ENCODE measurements at places on chromosomes 12 and 14.

GRCh38 chr14:21868442-21869046 is 194.9 kb upstream of the OR4E1 start:
- H3K27me3 ChIP-seq, result peaks cover 32% of the 10 kb centered on the region
- H3K27ac ChIP-seq, result no peak overlapping the region
- H3K4me1 ChIP-seq, result no peaks in the 10 kb centered on the region
- DNase-seq, result peak; percentile 76
- H3K36me3 ChIP-seq, result no peaks in the 10 kb centered on the region

GRCh38 chr12:21151184-21151583 is 20.2 kb downstream of the SLCO1B1 start:
- H3K27me3 ChIP-seq, result no peaks in the 10 kb centered on the region
- H3K36me3 ChIP-seq, result no peaks in the 10 kb centered on the region
- peaks cover 5% of the 10 kb centered on the region for H3K4me1 ChIP-seq
- no peak overlapping the region for H3K4me3 ChIP-seq
- DNase-seq, result no peak

DNA sequence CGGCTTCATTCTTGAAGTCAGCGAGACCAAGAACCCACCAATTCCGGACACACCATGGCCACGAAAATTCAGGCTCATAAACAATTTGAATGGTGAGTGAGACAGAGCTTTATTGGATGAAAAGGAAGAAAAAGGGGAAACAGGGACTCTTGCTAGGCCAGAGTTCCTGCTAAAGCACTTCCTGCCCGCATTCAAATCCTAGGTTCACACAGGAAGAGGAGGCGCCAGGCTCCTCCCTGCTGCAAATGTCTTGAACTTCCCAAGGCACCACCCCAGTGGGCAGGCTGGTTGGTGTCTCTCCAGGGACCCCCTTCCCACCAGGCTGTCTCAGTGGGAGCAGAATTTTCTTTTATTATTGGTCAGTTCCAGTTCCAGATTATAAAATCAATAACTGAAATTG is 121.2 kb downstream of the FSCB start:
- H3K4me3 ChIP-seq, result no peak overlapping the region
- H3K27me3 ChIP-seq, result no peaks in the 10 kb centered on the region
- no peaks in the 10 kb centered on the region for H3K4me1 ChIP-seq
- H3K27ac ChIP-seq, result no peak overlapping the region

GRCh38 chr14:64704143-64704742 is at the start of gene PLEKHG3:
PLEKHG3 (plus strand) TSS chr14:64704424; CDS start chr14:64727632, 23,208 bp downstream.
- H3K4me1 ChIP-seq, result peaks cover 76% of the 10 kb centered on the region
- peak within 1 kb of the TSS; percentile 82 for H3K4me3 ChIP-seq
- peaks cover 21% of the 10 kb centered on the region for H3K27me3 ChIP-seq
- no peaks in the 10 kb centered on the region for H3K36me3 ChIP-seq
- H3K27ac ChIP-seq, result no peak within 1 kb of the TSS
- DNase-seq, result peak; percentile 85

- H3K27me3 ChIP-seq, result peaks cover 6% of the 10 kb centered on the region
- DNase-seq, result no peak
- H3K4me1 ChIP-seq, result no peaks in the 10 kb centered on the region
- no peak overlapping the region for H3K4me3 ChIP-seq
These were observed 3.7 kb downstream of the MYH6 start for GRCh38 chr14:23404331-23404900.

GRCh38 chr14:74547331-74547927 is 53.9 kb downstream of the ISCA2 start:
- H3K36me3 ChIP-seq, result no peaks in the 10 kb centered on the region
- no peaks in the 10 kb centered on the region for H3K27me3 ChIP-seq
- H3K4me3 ChIP-seq, result no peak overlapping the region
- H3K27ac ChIP-seq, result no peak overlapping the region

- no peak overlapping the region for H3K27ac ChIP-seq
- no peak overlapping the region for H3K4me3 ChIP-seq
- peak; percentile 79 for DNase-seq
- H3K4me1 ChIP-seq, result no peaks in the 10 kb centered on the region
- no peaks in the 10 kb centered on the region for H3K27me3 ChIP-seq
These were observed 58.8 kb downstream of the PIK3C2G start for GRCh38 chr12:18320036-18320617.

DNA sequence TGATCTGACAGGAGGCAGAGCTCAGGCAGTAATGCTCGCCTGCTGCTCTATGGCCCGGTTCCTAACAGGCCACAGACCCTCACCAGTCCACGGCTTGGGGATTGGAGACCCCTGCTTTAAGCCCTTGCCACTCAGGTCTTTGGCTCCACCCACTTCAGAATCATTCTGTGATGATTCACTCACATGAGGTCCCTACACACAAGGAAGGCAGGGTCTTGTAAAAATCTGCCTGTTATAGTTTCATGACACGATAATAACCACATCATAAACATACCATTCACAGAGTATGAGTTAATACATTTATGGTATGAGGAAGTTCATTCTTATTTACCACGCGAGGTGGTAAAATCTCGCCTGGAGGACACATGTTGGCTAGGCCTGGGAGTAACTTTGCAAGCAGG is 29.0 kb upstream of the MAX start:
- no peak overlapping the region for H3K27ac ChIP-seq
- no peak overlapping the region for H3K4me3 ChIP-seq
- H3K27me3 ChIP-seq, result no peaks in the 10 kb centered on the region

GRCh38 chr12:117053050-117053400 is 46.2 kb downstream of the TESC start:
- no peak for DNase-seq
- no peak overlapping the region for H3K4me3 ChIP-seq
- H3K36me3 ChIP-seq, result no peaks in the 10 kb centered on the region
- H3K27ac ChIP-seq, result no peak overlapping the region

GRCh38 chr14:85442996-85443395 is 86.9 kb upstream of the FLRT2 start:
- H3K27ac ChIP-seq, result no peak overlapping the region
- H3K36me3 ChIP-seq, result no peaks in the 10 kb centered on the region
- no peak for DNase-seq
- no peaks in the 10 kb centered on the region for H3K27me3 ChIP-seq

GRCh38 chr12:3216726-3217682 is 139.8 kb downstream of the TSPAN9 start:
- H3K27me3 ChIP-seq, result no peaks in the 10 kb centered on the region
- no peaks in the 10 kb centered on the region for H3K36me3 ChIP-seq
- peaks cover 29% of the 10 kb centered on the region for H3K4me1 ChIP-seq
- no peak overlapping the region for H3K27ac ChIP-seq

- no peaks in the 10 kb centered on the region for H3K36me3 ChIP-seq
- peaks cover 70% of the 10 kb centered on the region for H3K4me1 ChIP-seq
- no peak for DNase-seq
- peak overlapping the region; percentile 91 for H3K4me3 ChIP-seq
- H3K27ac ChIP-seq, result no peak overlapping the region
- peaks cover 76% of the 10 kb centered on the region for H3K27me3 ChIP-seq
These were observed 1.3 kb downstream of the FAM222A start for GRCh38 chr12:109714913-109715244.

- no peak overlapping the region for H3K4me3 ChIP-seq
- H3K36me3 ChIP-seq, result no peaks in the 10 kb centered on the region
- no peaks in the 10 kb centered on the region for H3K27me3 ChIP-seq
These were observed 9.5 kb downstream of the HHIPL1 start for GRCh38 chr14:99654235-99654985.

DNA sequence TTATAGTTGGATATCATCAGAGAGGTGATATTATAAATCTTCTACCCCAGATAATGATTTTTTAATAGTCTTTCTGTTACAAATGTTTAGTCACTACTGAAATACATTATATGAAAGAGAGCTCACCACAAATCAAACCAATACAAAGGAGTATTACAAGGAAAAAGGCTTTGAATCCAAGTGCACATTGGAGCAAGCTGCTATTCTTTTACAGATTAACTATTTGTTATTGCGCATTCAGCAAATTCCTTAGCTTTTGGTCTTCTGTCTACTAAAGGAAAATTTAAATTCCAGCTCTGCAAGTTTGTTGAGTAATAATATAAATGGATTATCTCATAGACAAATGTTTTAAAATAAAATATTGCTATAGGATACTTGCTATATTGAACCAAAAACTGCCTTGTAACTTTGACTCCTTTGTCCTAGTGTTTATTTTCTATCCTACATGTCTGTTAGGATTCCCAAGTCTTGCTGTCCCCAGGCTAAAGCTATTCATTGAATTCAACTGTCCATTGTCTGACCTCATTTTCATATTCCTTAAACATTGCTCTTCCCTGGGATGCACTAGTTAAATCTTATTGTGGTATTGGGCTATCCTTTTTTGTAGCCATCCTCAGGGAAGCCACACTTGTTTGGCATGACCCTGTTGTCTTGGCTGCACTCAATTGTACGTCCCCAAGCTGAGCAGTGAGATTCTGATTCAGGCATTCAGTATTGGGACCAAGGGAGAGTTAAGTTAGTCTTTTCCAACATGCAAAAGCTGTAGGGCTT is 41.5 kb downstream of the PDE3A start:
- no peak overlapping the region for H3K4me3 ChIP-seq
- H3K4me1 ChIP-seq, result peaks cover 23% of the 10 kb centered on the region
- no peak overlapping the region for H3K27ac ChIP-seq

- no peaks in the 10 kb centered on the region for H3K4me1 ChIP-seq
- no peaks in the 10 kb centered on the region for H3K36me3 ChIP-seq
- no peak overlapping the region for H3K4me3 ChIP-seq
- no peak for DNase-seq
- no peak overlapping the region for H3K27ac ChIP-seq
These were observed 8.9 kb downstream of the VAMP1 start for GRCh38 chr12:6461401-6462233.

- no peaks in the 10 kb centered on the region for H3K4me1 ChIP-seq
- no peak for DNase-seq
- H3K27ac ChIP-seq, result no peak overlapping the region
- no peaks in the 10 kb centered on the region for H3K36me3 ChIP-seq
- H3K27me3 ChIP-seq, result no peaks in the 10 kb centered on the region
These were observed 69.9 kb downstream of the FOXN4 start for GRCh38 chr12:109239179-109239578.

GRCh38 chr12:94725375-94726168 is 75.2 kb upstream of the TMCC3 start:
- H3K4me3 ChIP-seq, result no peak overlapping the region
- no peaks in the 10 kb centered on the region for H3K36me3 ChIP-seq
- no peaks in the 10 kb centered on the region for H3K27me3 ChIP-seq
- H3K27ac ChIP-seq, result peak overlapping the region; percentile 64
- DNase-seq, result peak; percentile 77

GRCh38 chr12:52249511-52250047 is 16.5 kb downstream of the KRT7 start:
- H3K36me3 ChIP-seq, result no peaks in the 10 kb centered on the region
- H3K4me1 ChIP-seq, result peaks cover 6% of the 10 kb centered on the region
- no peak for DNase-seq
- H3K27ac ChIP-seq, result no peak overlapping the region

- H3K36me3 ChIP-seq, result no peaks in the 10 kb centered on the region
- H3K27ac ChIP-seq, result no peak overlapping the region
- DNase-seq, result no peak
- H3K4me3 ChIP-seq, result no peak overlapping the region
These were observed 17.9 kb upstream of the P2RX7 start for GRCh38 chr12:121114806-121115205.

- H3K27ac ChIP-seq, result no peak overlapping the region
- no peak overlapping the region for H3K4me3 ChIP-seq
- no peaks in the 10 kb centered on the region for H3K27me3 ChIP-seq
- no peaks in the 10 kb centered on the region for H3K36me3 ChIP-seq
- no peak for DNase-seq
These were observed 6.2 kb downstream of the SMIM41 start for GRCh38 chr12:52085682-52086180.

DNA sequence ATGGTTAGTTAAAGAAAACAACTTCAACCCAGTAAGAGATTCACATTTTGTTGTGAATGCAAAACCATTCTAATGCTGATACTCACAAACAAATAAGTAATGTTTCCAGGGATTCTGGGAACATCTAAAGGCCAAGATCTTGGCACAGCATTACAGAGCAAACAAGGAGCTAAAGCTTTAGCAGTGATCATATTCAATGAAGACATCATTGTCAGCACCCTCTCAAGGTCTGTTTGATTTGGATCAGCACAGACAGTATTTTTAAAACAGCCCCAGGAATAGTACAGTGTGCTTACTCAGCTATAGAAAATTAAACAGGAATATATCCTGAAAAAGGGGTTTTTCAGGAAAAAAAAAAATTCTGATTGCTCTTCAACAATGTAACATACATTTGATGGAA is 71.4 kb downstream of the TMEM260 start:
- peaks cover 39% of the 10 kb centered on the region for H3K4me1 ChIP-seq
- no peak overlapping the region for H3K4me3 ChIP-seq
- no peak for DNase-seq
- no peaks in the 10 kb centered on the region for H3K36me3 ChIP-seq

DNA sequence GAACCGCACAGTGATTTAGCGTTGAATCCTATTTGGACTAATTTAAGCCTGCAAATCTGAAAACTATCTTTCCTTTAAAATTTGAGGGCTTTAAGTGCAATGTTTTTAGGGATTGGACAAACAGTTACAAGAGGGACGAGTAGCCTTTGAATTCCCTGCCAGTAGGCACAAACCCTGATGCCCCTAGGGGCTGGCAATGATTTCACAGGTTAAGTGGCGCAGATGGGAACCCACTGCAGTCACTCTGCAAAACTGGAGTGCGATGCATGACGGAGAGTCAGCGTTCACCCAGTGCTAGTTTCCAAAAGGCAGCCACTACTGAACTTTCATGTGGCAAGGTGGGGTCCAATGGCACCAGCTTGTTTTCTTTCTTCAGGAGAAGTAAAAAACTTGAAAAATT is 99.4 kb upstream of the FRMD6 start:
- H3K36me3 ChIP-seq, result no peaks in the 10 kb centered on the region
- no peak overlapping the region for H3K27ac ChIP-seq
- H3K4me1 ChIP-seq, result no peaks in the 10 kb centered on the region
- H3K4me3 ChIP-seq, result no peak overlapping the region
- peak; percentile 11 for DNase-seq

DNA sequence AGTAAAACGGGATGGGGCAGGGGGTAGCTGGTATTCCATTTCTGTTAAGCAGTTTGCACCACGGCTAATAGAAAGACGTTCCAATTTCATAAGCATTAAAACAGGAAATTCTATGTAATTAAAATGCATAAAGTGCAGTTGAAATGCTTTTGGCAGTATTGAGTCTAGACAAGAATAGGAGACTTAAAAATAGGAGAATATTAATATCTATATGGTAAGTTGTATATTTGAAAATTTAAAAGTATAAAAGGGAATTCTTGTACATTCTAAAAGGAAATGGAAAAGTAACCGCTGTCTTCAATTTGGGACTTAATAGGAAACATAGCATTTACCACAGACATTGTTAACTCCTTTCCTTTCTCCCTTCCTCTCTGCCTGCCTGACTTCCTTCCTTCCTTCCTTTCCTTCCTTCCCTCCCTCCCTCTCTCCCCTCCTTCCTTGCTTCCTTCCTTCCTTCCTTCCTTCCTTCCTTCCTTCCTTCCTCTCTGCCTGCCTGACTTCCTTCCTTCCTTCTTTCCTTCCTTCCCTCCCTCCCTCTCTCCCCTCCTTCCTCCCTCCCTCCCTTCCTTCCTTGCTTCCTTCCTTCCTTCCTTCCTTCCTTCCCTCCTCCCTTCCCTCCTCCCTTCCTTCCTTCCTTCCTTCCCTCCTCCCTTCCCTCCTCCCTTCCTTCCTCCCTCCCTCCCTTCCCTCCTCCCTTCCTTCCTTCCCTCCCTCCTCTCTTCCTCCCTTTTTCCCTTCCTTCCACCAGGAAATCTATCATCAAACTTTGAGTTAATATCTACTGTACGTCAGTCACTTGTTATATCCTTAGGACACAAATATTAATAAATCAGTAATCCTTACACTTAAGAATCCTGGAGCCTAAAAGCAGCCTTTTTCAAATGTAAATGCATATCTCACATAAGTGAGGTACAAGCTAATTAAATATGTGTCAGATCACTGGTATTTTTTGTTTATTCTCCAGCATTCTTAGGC is 1049.3 kb downstream of the GALC start:
- no peaks in the 10 kb centered on the region for H3K36me3 ChIP-seq
- H3K4me3 ChIP-seq, result no peak overlapping the region
- no peak overlapping the region for H3K27ac ChIP-seq
- no peaks in the 10 kb centered on the region for H3K4me1 ChIP-seq
- no peaks in the 10 kb centered on the region for H3K27me3 ChIP-seq
- no peak for DNase-seq
